ENCODE measurements at places on chromosomes 3 and 15.

DNA sequence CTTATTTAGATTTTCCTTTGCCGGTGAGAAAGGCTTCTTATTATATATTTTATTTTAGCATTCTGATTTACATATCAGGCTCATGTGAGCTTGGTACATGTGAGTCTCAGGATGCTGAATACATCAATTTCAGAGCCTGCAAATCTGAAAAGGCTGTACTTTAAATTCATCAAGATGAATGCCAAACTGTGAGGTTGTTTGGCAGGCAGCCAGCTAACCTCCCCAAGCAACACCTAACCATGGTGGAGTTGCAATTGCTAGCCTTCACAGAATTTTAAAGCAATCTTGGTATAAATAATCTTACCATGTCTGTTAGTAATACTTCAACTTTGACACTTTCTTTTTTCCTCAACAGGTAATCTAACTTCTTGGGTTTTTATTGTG, 252.5 kb downstream of the CDIN1 start:
- no peak for DNase-seq

DNA sequence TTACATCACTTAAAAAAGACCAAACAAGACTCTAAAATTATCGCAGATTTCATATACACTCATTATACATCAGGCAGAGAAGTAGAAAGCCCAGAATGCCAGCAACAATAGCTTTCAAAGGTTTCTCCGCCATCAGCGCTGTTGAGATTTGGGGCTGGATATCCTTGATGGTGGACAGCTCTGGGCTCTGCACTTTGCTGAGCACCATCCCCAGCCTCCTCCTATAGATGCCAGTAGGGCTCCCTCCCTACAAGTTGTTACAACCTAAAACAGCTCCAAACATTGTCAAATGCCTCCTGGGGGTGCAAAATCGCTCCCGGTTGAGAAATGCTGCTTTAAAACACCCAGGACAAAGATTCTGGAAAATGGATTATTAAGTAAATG, 73.5 kb downstream of the ATP10A start:
- DNase-seq = no peak

DNA sequence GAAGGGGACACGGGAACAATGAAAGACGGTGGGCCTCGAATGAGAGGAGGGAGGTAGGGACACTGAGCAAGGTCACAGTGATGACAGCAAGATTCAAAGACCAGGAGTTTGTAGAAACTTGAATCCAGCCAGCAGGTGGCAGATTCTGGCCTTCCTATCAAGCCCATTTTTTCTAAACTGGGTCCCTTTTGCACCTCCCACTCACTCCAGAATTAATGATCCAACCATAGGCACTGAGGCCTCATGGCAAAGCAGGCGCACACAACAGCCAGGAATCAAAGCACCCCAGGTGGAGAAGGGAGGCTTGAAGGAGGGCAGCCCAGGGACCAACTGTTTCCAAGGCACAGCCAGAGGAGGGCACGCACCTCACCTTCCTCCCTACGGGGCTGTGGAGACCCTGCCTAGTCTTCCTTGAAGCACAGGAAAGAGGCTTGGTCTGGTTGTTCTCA, 90.2 kb downstream of the ANP32A start:
- DNase-seq = no peak

- no peak for DNase-seq
These were observed 2.3 kb downstream of the EIF2AK4 start for GRCh38 chr15:39936187-39936586.
